ENCODE measurements at places on chromosomes 7 and 10. TPM values are rescaled to one million over a fixed set of nuclear protein-coding genes. Genes with fewer than 3 reads are reported as not detected.

Gene ELMO1
- 4.0 TPM for total RNA-seq

Gene GRM8
- not detected for total RNA-seq

Gene JCAD
- total RNA-seq = 2.3 TPM

Gene LRWD1
- total RNA-seq = 8.7 TPM

Gene NUTM2D
- 1.8 TPM for total RNA-seq

DNA sequence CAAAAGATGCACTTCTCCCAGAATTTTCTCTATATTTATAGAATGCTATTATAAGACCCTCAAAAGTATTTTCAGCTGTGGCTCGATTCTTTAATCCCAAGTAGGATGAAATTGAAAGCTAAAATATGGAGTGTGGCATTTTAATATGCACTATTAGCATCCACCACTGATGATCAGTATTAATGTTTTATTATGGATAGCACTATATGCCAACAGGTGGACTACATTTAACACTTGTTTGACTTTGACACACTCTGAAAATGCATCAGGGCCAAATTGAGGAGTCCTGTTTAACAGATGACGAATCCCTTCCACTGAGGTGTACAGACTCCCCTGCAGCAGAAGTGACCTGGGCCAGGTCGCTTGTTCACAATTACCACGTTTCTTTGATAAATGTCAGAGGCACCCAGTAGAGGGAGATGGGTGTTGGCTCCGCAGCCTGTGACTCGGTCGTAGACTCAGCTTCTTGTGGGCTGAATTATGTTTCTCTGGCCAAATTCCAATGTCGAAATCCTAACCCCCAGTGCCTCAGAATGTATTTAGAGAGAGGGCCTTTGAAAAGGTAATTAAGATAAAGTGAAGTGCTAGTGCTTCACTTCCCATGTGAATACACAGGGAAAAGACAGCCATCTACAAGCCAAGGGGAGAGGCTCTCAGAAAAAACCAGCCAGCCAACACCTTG lies 48.1 kb downstream of the WIPF3 start:
- no peak for ATAC-seq

GRCh38 chr10:78556705-78557432 lies 511.9 kb upstream of the ZMIZ1 start:
- ATAC-seq = no peak

GRCh38 chr7:22726907-22727713 lies at the start of gene IL6:
Gene IL6, plus strand, starts transcription at chr7:22727200. Its CDS starts 63 bp downstream, at chr7:22727263.
- ATAC-seq = peak; percentile 69

DNA sequence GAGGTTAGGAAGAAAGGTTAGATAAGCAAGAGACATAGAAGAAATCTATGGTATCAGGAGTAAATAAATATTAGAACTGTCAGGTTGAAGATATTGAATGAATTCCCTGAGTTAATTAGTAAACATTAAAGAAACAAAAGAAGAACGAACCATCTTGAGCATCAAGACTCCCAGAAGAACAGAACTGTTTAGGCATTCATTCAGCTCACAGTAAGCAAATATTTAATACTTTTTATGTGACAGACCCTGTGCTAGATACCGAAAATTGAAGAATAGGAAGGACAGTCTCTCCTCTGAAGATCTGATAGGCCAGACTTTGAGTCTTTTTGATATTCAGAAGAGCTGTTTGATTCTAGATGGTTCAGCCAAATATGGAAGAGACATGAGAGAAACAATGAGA lies 731.5 kb downstream of the XPNPEP1 start:
- ATAC-seq = no peak

DNA sequence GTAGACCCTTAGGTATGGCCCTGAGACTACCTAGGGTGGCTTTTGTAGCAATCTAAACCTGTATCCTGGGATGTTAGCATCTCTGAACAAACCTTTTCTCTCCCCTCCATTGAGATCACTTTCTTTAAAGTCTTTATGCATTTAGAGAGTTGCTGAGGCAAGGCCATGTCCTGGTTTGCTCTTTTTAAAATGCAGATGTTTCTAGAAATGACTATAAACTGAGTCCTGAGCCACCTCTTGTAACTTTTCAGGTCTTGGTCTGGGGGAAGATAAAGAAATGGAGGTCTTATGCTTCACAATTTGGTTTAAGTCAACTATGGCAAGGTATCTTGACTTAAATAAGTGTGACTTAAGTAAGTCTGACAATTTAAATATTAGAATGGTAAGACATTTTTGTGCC lies 78.0 kb downstream of the AUTS2 start:
- ATAC-seq = no peak

- no peak for ATAC-seq
Observed at GRCh38 chr10:36087006-36088005, 445.2 kb upstream of the FZD8 start.
